Fibroblast of skin of right biceps (primary cell): ENCODE measurements at places on chromosomes 12 and 14.

- no peak for DNase-seq
These were observed 3.3 kb upstream of the SLC22A17 start for GRCh38 chr14:23355871-23356435.

- DNase-seq = no peak
These were observed 212.5 kb downstream of the CHST11 start for GRCh38 chr12:104669089-104669721.

DNA sequence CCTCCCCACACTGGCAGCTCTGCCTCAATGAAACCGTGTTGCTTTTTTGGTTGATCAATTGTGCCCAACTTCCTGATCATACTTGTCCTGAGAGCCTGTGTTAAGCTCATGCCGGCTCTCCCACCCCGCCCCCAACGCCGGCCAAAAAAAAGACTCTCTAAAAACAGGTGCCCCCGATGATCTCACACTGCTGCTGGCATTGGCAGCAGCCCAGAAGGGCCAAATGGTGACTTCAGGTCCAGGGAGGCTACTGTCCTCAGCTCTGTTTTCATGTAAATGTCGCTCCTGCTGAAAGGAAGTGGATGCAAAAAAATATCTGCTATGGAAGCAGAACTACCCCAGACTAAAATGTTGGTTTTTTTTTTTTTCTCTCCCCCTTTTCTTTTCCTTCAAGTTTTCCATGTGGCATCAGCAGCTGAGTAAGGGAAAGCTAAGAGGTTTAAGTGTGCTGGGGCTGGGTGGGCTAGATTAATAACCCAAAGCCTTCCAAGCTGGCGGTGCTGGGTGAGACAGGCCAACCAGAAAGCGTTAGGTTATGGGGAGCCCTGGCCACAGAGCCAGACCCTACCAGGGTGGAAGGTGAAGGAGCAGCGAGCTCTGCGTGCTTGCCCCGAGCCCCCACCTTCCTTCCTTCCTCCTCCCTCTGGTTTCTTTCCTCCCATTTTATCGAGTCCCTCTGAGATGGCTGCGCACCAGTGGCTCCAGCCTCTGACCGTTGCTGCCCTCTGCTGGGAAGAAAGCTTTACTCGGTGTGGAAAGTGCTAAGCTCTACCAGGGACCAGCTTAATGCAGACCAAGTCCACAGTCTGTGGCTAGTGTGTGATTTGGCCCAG, 396.1 kb downstream of the NRXN3 start:
- DNase-seq = peak; percentile 63

DNA sequence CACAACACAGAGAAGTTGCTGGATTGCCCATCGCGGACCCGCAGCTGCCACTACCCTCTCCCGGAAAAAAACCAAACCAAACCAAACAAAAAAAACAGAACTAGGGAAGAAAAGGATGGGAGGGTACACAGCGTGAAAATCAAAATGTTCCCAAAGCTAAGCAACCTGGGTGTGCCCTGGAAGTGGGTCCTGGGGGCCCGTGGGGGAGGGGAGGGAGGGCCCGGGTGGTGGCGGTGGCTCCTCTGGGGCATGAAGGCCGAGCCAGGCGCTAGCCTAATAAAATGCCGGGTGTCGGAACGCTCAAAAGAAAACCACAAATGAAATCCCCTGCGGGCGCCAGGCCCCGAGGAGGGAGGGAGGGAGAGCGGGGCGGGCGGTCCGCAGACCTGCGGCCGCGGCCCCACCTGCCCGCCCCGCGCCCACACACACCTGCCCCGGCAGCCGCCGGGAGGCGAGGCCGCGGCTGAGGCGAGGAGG, 787 bp downstream of the HECTD4 start:
- DNase-seq = no peak

DNA sequence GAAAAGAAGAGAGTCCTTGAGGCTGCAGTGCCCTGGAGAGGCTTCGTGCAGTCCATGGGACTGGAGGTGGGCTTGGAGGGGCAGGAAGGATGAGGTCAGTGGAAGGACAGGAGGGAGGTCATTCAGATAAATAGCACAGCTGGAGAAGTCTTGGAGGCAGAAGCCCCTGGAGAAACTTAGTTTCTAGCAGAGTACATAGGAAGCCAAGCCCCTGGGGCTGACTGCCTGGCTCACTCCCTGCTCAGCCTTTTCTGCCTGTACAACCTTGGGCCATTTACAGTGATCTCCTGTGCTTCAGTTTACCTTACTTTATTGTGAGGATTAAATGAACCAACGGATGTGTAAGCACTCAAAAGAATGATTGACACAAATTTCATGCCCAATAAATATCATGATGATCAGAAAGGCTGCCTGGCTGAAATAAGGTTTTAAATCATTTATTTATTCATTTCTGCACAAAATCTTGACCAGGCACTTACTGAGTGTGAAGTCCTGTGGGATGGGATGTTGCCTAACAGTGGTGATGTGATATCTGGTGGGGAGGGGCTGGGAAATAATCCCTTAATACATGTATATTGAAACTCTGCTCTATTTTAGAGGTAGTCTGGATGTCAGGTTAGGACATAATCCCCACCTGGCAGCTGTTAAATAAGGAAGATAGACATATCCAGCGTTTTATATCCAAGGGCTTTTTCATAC, 54.3 kb downstream of the PLEKHG7 start:
- DNase-seq = no peak

- DNase-seq = no peak
These were observed 82.8 kb upstream of the FBXO21 start for GRCh38 chr12:117273091-117273490.

GRCh38 chr12:49030119-49030518, 11.5 kb upstream of the PRKAG1 start:
- no peak for DNase-seq

GRCh38 chr12:113735131-113735530, 231.0 kb downstream of the RBM19 start:
- DNase-seq = no peak

GRCh38 chr14:88706425-88706824, 86.3 kb downstream of the EML5 start:
- peak; percentile 18 for DNase-seq

DNA sequence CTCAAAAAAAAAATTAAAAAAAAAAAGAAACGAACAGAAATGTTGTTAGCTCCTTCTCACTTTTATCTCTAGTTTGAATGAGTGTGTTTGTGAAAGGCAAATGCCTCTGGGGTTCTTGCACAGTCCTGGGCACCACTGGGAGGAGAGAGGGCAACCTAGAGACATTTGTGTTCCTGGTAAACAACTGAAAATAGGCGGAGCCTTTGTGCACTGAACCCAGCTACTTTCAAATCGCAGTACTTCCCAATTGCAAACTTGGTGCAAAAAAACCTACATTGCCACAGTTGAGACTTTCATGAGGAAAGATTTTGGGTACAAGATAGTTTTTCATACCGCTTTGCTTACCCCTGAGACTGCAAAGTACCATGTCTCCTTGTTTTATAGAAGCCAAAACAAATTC, 430.0 kb downstream of the ZFP36L1 start:
- DNase-seq = no peak

DNA sequence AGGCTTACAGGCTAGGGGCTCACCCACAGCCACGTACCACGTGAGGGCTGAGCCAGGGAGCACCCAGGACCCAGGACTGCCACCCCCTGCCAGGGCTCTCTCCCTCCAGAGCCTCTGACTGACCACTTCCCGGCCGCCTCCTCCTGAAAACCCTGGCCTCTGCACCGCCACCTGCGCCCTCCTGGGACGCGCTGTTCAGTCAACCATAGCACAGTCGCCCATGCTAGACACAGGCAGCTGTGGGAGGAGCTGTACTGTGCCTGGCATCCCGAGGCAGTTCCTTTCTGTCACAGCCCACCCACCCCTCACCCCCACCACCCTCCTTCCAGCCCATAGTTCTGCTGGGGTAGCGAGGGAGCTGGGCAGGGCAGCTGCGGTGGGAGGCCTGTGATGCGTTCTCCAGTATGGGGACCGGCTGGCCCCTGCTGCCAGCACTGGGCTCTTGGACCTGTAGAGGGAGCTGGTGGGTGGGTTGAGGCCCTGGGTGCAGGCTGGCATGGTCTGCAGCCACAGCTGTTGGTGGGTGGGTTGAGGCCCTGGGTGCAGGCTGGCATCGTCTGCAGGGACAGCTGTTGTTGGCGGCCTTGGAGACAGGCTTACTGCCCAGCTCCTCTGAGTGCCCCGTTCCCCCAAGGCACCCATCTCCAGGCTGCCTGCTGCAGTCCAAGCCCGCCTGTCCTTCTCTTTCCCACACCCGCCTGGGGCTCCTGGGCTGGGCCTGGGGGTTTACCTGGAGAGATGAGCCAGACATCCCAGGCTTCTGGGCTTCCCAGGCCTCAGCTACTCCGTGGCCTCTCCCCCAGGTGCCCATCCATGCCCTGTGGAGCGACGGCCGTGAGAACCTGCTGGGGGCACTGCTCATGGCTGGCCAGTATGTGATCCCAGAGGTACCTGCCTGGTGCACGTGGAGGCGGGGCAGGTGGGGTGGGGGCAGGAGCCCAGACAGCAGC, 11.5 kb downstream of the ASPG start:
- no peak for DNase-seq

DNA sequence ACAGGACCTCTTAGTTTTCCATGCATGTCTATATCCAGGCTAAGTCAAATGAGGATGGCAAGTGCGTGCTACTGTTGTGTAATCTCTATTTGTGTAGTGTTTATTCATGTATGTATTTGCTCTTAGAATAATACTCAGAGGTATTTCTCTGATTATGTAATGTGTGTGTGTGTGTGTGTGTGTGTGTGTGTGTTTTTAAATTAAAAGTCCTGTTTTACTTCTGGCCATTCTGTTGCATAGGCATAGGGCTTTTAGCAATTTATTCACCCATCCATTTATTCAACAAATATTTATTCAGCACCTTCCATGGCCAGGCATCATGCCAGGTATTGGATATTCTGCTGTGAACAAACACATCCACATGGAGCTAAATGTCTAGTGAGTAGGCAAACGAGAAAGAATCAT, 63.5 kb downstream of the PELI2 start:
- no peak for DNase-seq

GRCh38 chr12:131058700-131059099, 105.0 kb downstream of the ADGRD1 start:
- no peak for DNase-seq

GRCh38 chr12:25017336-25017735, 68.4 kb upstream of the BCAT1 start:
- DNase-seq = peak; percentile 3

DNA sequence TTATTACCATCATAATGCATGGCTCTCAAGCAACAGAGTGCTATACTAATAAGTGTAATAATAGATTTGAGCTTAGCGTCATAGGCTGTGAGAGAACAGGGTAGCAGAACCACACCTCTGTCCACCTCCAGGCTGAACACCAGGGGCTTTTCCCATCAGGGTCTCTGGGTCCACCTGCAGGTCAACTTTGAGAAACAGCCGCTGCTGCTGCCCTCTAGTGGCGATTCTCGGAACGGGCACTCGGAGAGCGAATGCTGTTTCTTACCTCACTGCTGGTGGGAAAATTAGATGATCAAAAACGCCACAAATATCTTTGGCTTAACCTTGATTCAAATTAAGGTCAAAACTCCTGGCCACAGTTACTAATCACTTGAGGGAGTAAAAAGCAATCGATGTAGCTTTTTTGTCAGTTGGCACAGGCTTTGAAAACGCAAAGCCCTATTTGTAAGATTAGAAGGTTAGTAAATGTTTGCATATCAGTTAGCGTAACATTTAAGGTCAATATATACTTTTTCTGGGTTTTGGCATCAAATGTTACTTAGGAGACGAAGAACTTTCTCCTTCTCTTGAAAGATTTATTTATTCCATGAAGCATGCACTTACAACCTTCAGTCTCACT, 127.9 kb upstream of the TMEM132D start:
- peak; percentile 28 for DNase-seq

DNA sequence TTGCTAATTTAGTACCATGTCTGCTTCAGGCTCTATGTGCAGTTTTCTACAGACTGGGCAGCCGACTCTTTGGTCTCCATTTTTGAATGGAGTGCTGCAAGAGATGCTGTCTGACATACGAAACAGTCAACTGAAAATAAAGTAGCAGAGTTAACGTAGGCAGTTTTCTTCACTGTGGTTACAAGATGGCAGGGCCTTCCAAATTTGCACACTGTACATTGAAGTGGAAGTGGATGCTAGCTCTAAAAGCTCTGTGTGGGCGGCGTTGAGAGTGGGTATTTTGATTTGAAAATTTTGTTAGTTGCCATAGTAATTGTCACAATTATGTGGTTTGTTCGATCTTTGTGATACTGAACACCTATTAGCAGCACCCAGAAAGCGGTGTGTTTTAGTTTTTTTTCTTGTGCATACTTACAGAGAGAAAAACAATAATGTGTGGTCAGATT, 154.9 kb upstream of the ATP2B1 start:
- DNase-seq = no peak

GRCh38 chr14:98077176-98077575, 1194.8 kb downstream of the BCL11B start:
- no peak for DNase-seq

DNA sequence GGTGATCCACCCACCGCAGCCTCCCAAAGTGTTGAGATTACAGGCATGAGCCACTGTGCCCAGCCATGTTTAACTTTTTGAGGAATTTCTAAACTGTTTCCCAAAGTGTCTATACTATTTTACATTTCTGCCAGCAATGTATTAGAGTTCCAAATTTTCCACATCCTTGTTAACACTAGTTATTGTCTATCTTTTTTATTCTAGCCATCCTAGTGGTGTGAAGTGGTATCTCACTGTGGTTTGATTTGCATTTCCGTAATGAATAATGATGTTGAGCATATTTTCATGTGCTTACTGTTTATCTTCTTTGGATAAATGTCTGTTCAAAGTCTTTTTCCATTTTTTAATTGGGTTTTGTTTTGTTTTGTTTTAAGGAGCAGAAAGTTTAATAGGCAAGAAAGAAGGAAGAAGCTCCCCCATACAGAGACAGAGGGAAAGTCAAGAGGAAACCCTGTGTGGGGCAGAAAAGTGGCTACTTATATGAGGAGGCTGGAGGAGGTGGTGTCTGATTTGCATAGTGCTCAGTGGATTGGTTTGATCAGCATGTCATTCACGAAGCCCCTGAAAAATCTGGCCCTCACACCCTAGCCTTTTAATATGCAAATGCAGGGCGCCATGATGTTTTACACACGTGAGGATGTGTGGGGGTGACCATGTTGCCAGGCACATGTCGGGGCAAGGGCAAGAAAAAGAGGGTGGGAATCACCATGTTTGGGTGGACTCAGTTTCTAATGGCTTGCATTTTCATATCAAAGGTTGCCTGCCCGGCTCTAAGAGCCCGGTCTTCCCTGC, 14.9 kb downstream of the TXNRD1 start:
- DNase-seq = no peak

GRCh38 chr12:102438827-102439210, 41.5 kb downstream of the IGF1 start:
- no peak for DNase-seq

- DNase-seq = no peak
These were observed 2.4 kb downstream of the SLC11A2 start for GRCh38 chr12:51023625-51024382.

DNA sequence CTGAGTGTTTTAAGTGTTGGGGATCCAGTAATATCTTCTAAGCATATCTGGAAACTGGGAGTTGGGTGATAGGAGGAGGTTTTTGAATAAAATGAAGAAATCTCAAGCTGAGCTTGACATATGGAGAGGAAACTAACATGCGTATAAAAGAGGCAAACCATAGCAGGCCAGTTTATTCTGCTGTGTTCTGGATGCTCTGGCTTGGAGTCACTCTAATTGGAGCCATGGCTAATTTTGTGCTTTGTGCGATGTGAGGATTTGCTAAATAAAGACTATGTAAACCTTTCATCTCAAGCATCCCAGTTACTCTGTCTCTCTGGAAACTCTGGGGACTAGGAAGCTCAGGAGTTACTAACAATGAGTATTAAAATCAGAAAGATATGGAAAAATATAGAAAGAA, 66.5 kb downstream of the ATF7IP start:
- no peak for DNase-seq

GRCh38 chr12:42364692-42365091, 38.7 kb downstream of the PPHLN1 start:
- DNase-seq = no peak
